ENCODE measurements at places on chromosomes 11 and 22.

- DNase-seq = peak; percentile 57
These were observed 682.6 kb downstream of the KCNA4 start for GRCh38 chr11:29333993-29334775.

GRCh38 chr11:110318638-110319404 lies 22.4 kb upstream of the RDX start:
- DNase-seq = no peak

GRCh38 chr11:67268962-67269268 lies 2.6 kb downstream of the GRK2 start:
- no peak for DNase-seq

- DNase-seq = no peak
These were observed 195.5 kb downstream of the EFCAB6 start for GRCh38 chr22:43616645-43617044.

GRCh38 chr11:9002920-9003572 lies 755 bp downstream of the NRIP3 start:
- no peak for DNase-seq

- no peak for DNase-seq
These were observed 448.7 kb downstream of the RAB38 start for GRCh38 chr11:87726506-87726905.

All from HTR-8/SVneo (cell line).